Placental epithelial cell (primary cell): ENCODE measurements at places on chromosomes 3 and 15. TPM values are rescaled to one million over a fixed set of nuclear protein-coding genes. Genes with fewer than 3 reads are reported as not detected.

The KAT2B gene
- total RNA-seq: 20.6 and 38.1 TPM in 2 replicates

The HDGFL3 gene
- 17.3 and 21.0 TPM in 2 replicates for total RNA-seq

The CHRNA5 gene
- under 0.01 and 1.2 TPM in 2 replicates for total RNA-seq

The CEMIP gene
- 12.6 and 29.6 TPM in 2 replicates for total RNA-seq
